Activated CD4-positive, alpha-beta T cell treated with anti-CD3 and anti-CD28 coated beads, Interleukin-2, amount 10 ng/mL, durations not matched to agents 7 days and 5 days (primary cell): ENCODE measurements at places on chromosomes 7 and 10. TPM values are rescaled to one million over a fixed set of nuclear protein-coding genes. Genes with fewer than 3 reads are reported as not detected.
A peak's percentile ranks its signal among the peaks of the same experiment; 100 is the strongest.

- H3K4me3 ChIP-seq, result no peak overlapping the region
- H3K36me3 ChIP-seq, result no peaks in the 10 kb centered on the region
- H3K4me1 ChIP-seq, result peaks cover 1% of the 10 kb centered on the region
- no peak for DNase-seq
- H3K27me3 ChIP-seq, result no peaks in the 10 kb centered on the region
Observed at GRCh38 chr7:139994356-139994755, 68.4 kb downstream of the PARP12 start.

DNA sequence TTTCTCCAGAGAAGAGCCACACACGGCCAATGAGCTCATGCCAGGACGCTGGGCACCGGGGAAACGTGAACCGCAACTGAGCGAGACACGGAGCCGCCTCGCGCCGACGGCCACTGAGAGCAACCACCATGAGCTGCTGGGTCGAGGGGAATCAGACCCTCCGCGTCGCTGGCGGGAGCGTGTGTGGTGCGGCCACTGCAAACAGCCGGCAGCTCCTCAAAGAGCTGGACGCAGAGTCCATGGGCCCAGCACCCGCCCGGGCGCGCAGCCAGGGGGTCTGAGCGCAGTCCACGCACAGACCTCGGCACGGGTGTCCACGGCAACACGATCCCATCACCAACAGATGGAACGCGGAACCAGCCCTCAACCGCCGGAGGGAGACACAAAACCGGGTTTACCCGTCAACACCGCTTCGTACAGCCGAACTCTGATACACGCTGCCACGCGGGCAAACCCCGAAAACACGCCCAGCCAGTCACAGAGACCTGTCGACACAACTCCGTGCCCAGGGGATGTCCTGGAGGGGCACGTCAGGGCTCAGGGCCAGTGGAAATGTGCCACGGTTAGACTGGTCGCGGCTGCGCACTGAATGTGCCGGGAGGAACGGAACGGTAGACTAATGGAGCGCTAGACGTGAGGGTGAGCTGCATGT lies 147.1 kb downstream of the ELFN1 start:
- DNase-seq, result no peak
- peaks cover 6% of the 10 kb centered on the region for H3K27me3 ChIP-seq
- peaks cover 14% of the 10 kb centered on the region for H3K4me1 ChIP-seq
- H3K36me3 ChIP-seq, result no peaks in the 10 kb centered on the region
- H3K4me3 ChIP-seq, result no peak overlapping the region

- peak overlapping the region; percentile 89 for H3K27ac ChIP-seq
- peak; percentile 68 for DNase-seq
- H3K4me1 ChIP-seq, result peaks cover 29% of the 10 kb centered on the region
- peak overlapping the region; percentile 67 for H3K4me3 ChIP-seq
Observed at GRCh38 chr7:132655131-132655727, 79.0 kb upstream of the PLXNA4 start.

GRCh38 chr7:107768263-107768662 lies 24.3 kb downstream of the CBLL1 start:
- no peak for DNase-seq
- H3K36me3 ChIP-seq, result peaks cover 8% of the 10 kb centered on the region
- peaks cover 7% of the 10 kb centered on the region for H3K4me1 ChIP-seq
- H3K27me3 ChIP-seq, result no peaks in the 10 kb centered on the region
- no peak overlapping the region for H3K27ac ChIP-seq

- no peak for DNase-seq
- no peaks in the 10 kb centered on the region for H3K36me3 ChIP-seq
- peaks cover 3% of the 10 kb centered on the region for H3K4me1 ChIP-seq
- peaks cover 3% of the 10 kb centered on the region for H3K27me3 ChIP-seq
- H3K27ac ChIP-seq, result peak overlapping the region; percentile 17
Observed at GRCh38 chr10:88555190-88555908, 27.8 kb downstream of the RNLS start.

EGR2 gene
- total RNA-seq, result 0.92 TPM

- H3K27me3 ChIP-seq, result no peaks in the 10 kb centered on the region
- no peaks in the 10 kb centered on the region for H3K36me3 ChIP-seq
- no peak for DNase-seq
- H3K4me3 ChIP-seq, result no peak overlapping the region
- no peak overlapping the region for H3K27ac ChIP-seq
- H3K4me1 ChIP-seq, result no peaks in the 10 kb centered on the region
Observed at GRCh38 chr7:32163896-32164295, 93.7 kb upstream of the PDE1C start.

GRCh38 chr7:139738101-139738489 lies 39.7 kb downstream of the HIPK2 start:
- DNase-seq, result no peak
- H3K4me1 ChIP-seq, result peaks cover 49% of the 10 kb centered on the region
- H3K27me3 ChIP-seq, result no peaks in the 10 kb centered on the region

PNLIPRP2 gene
- total RNA-seq, result not detected

NODAL gene
- not detected for total RNA-seq

- no peak overlapping the region for H3K27ac ChIP-seq
Observed at GRCh38 chr7:122883049-122883680, 3.1 kb downstream of the CADPS2 start.

DNA sequence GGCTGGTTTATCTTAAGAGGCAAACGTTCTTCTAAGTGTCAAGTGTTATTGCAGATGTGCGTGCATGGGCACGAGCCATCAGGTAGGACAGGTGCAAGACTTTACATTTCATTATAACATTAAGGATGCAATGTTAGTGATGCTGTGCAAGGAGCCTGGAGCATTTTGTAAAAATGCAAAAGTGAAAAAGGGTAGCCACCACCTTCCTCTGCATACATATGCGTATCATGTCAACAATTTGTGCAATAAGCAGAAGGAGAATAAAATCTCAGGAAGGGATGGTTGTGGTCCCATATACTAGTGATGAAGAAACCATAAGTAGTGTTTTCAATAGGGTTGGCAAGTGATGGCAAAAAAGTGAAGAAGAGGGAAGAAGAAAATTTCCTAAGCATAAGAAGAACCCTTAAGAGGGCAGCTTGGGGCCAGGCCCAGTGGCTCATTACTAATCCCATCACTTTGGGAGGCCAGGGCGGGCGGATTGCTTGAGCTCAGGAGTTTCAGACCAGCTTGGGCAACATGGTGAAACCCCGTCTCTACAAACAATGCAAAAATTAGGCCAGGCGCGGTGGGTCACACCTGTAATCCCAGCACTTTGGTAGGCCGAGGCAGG lies 7.5 kb downstream of the PIK3AP1 start:
- H3K36me3 ChIP-seq, result no peaks in the 10 kb centered on the region
- no peak overlapping the region for H3K27ac ChIP-seq
- no peak for DNase-seq
- no peak overlapping the region for H3K4me3 ChIP-seq
- peaks cover 6% of the 10 kb centered on the region for H3K4me1 ChIP-seq
- H3K27me3 ChIP-seq, result peaks cover 1% of the 10 kb centered on the region
